CD8-positive, alpha-beta memory T cell (primary cell): ENCODE measurements at places on chromosomes 1 and 21.

- DNase-seq, result no peak
These were observed 36.5 kb downstream of the FBXO2 start for GRCh38 chr1:11617741-11618140.

- no peak for DNase-seq
These were observed 39.5 kb upstream of the UBE2U start for GRCh38 chr1:64163970-64164369.

DNA sequence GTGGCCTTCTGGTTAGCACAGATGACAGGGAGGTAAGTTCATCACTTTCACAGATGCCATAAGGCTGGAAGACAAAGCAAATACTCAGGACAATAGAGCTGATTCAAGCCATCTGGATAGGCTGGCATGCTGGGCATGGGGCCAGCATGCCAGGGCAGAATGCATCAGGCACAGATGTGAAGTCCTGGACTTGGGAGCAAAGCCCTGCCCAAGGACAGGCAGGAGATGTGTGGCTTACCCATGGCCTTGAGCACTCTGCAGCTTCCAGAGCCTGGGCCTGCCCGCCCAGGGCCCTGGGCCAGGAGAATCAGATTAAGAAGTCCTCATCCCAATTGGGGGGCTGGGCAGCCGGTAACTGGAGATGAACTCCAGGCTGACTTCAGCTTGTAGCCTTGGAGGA is 135.7 kb upstream of the ZC3H12A start:
- no peak for DNase-seq

DNA sequence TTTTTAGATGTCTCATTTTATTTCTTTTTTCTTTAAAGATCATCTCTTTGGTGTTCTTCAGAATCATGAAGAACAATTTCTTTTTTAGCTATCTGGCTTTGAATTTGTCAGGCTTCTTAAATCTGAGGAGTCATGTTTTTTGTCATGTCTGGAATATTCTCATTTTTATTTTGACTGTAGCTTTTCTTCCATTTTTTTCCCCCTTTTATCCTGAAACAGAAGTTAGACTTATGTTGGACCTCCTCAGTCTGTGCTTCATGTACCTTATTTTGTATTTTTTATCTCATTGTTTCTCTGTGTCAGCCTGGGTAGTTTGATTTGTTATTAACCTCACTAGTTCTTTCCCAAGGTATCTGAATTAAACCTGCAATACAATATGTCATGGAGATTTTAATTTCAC is 319.2 kb upstream of the ADGRL4 start:
- DNase-seq, result no peak

- DNase-seq, result no peak
These were observed 31.8 kb upstream of the OLIG2 start for GRCh38 chr21:32993894-32994293.

GRCh38 chr1:21579791-21580190 is 70.6 kb downstream of the ALPL start:
- no peak for DNase-seq

DNA sequence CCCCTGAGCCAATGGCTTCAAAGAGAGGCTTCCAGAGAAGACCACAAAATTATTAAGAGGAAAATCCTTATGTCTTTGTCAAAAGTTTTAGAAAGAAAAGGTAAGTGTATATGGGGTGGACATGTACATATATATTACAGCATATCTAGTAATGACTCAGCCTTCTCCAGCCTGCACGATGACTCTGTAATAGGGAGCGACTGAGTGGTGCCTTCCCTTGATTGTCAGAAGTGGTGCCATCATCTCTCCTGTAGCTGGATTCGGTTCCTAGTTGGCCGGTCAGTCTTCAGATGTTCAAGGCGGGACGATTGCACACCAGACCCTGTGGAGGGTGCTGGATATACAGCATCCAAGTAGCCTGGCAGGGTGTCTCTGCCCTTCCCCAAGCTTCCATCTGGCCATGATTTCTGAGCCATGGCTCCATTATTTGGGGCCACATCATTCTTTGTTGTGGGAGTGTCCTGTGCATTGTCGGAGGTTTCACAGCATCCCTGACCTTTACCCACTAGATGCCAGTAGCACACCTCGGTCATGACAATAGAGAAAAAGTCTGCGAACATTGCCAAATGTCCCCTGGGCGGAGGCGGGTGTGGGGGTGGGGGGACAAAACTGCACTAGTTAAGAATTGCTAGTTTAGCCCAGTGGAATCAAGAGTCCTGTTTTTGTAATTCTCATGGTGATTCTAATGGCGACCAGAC is 206.2 kb upstream of the KAZN start:
- no peak for DNase-seq

- no peak for DNase-seq
These were observed 2.6 kb downstream of the S100A16 start for GRCh38 chr1:153610334-153610733.

GRCh38 chr1:156097499-156098178 is 15.4 kb upstream of the MEX3A start:
- DNase-seq, result no peak

DNA sequence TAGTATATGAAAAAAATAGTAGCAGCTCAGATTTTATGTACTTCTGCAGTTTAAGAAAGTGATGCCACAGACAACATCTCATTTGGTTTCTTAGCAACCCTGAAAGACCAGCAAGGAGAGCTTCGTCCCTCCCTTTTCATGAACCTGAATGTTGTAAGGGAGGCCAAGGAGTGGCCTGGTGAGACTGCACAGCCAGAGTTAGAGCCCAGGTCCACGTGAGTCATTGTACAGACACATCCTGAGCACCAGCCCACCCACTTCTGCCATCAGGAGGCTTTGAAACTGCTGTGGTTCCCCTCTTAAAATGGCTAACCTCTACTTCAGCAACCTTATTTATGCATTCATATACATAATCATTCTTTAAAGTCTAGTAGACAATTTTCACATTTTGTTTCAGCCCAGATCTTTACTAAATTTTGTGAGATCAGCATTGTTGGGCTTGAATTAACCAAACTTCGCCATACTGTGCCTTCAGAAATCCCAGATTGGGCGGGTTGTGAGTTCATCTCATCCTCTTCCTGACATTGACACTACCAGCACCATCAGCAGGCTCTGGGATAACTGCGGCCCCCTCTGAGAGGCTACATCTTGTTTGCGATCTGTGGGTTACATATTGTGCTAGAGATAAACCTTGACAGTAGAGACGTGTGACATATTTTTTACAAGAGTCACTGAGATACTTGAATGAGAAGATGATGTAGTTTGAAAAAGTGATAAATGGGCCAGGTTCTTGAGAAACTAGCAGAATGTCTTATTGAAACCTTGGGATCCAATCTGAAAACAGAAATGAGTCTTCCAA is 106.7 kb downstream of the CAMTA1 start:
- no peak for DNase-seq

DNA sequence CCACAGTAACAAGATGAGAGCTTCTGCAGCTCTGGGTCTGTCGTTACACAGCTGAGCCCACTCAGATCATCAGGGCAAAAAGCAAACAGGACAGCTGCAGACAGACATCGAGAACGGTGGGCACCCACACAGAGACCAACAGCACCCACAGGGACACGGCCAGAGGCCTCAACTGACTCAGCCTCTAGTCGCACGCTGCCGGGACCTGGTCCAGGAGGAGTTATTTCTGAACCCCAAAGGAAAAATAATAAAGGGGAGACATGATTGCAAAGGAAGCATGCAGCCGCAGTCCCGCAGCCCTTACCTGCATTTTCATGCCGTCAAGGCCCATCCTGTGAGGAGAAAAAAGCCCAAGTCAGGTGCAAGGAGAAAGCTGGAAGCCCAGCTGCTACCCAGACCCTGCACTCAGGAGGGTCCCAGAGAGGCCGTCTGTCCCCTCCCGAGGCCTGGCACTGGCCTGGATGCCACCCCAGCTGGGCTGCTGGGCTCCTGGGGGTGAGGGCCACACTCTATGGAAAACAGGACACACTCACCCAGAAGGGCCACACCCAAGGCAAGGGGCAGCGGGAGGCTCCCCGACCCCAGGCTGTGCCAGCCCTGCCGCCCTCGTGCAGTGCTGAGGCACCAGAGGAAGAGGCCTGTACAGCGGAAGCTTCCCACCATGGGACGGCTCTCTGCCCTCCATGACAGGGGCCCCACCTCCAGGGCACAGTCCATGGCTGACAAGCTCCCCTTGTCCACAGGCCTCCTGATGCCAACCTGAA is 15.7 kb downstream of the LSS start:
- DNase-seq, result no peak

GRCh38 chr21:39480271-39480670 is 28.5 kb downstream of the SH3BGR start:
- DNase-seq, result no peak

- no peak for DNase-seq
These were observed 6.9 kb downstream of the RIPK4 start for GRCh38 chr21:41759926-41760325.

GRCh38 chr1:210747890-210748289 is 386.1 kb downstream of the KCNH1 start:
- no peak for DNase-seq

DNA sequence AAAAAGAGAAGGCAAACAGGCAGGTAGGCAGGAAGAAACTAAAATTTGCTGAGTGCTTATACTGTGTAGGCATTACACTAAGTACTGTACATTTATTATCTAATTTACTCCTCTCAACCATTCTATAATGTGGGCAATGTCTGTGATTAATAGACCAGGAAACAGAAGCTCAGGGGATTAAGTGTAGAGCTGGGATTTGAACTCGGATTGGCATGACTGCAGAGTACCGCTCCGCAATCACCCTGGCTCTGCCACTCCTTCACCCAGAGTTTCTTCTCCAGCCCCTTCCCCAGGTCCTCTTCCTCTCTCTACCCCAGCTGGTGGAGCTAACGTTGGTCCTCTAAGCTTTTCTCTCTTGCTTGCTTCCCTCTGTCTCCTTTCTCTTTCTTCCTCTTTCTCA is 11.5 kb upstream of the S100A2 start:
- DNase-seq, result no peak

GRCh38 chr21:41802684-41803083 is 35.8 kb upstream of the RIPK4 start:
- no peak for DNase-seq

DNA sequence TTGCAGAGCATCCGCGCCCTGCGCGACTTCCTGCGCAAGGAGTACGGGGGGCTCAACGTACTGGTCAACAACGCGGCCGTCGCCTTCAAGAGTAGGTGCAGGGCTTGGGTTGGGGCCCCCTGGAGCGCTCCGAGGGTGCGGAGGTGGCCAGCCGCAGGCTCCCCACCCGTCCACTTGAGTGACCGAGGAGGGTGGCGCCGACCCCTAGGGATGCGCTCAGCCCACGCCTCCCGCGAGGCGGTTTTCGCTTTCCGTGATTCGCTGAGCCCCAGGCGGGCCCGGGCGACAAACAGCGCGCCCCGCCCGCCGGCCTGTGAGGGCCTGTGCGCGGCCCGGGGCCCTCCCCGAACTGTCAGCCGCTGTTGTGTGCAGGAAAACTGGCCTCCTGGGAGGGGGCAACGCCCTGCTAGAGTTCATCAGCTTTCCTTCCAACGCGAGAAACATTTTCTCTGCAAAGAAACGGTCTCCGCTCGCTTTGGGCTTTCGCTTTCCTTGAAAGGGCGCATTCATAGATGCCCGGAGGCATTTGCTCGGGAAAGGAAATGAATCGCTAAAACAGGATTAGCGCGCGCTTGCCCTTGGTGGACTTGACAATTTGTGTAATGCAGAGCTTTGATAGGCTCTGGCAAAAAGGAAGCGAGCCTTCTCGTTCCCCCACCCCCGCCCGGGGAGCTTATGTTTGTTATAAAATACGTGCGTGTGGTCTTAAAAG is 668 bp downstream of the CBR3 start:
- DNase-seq, result peak; percentile 31

GRCh38 chr1:26598890-26599289 is 69.3 kb downstream of the RPS6KA1 start:
- no peak for DNase-seq

- DNase-seq, result no peak
These were observed 39.1 kb upstream of the TRAPPC10 start for GRCh38 chr21:43972850-43973633.

DNA sequence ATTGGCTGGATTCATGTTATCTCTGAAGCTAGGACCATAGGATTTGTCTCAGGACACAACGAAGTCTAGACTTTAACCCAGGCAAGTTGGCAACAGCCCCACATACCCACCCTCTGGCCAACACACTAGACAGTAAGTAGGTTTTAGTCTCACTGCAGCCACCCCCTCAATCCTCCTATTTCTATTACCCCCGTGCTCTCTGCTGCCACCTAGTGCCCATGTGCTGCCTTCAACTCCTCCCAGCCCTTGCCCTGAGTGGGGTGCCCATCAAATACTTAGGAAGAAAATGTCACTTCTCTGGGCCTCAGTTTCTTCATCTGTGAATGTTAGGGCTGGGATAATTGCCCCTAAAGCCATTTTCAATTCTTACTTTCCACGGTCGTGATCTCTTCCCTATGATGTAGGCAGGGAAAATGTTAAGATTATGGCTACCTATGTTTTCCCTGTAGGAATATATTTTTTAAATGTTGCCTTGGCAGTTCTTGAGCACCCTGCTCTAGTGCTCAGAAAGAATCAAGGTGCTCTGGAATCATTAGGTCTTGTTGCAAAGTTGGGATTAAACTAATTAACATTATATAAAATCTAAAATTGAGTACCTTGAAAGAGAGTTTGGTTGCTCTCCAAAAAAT is 213.0 kb downstream of the LMX1A start:
- no peak for DNase-seq

- DNase-seq, result no peak
These were observed 5.9 kb downstream of the SSBP3 start for GRCh38 chr1:54400329-54400728.
